ENCODE measurements at places on chromosomes 6 and 20.
A peak's percentile ranks its signal among the peaks of the same experiment; 100 is the strongest.

GRCh38 chr6:106168097-106168888 is 82.2 kb downstream of the PRDM1 start:
- no peak for DNase-seq

DNA sequence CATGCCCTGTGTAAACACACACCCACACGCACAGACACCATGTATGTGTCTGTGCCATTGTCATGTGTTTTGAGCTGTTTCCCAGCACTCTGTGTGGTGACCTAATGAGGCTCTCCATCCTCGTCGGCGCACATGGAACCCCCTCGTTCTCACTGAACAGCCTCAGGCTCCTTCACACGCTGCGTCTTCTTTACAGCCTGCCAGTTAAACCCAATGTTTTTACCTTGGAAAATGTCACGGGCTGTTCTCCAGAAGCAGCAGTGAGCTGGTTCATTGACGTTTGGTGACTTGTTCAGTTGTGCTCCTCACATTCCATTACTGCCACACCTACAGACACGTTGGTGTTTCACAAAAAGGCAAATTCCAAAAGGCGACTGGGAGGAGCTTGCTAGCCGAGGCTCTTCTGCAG is 201.0 kb upstream of the FOXQ1 start:
- peak; percentile 47 for DNase-seq

GRCh38 chr6:83096791-83097190 is 29.3 kb downstream of the DOP1A start:
- peak; percentile 57 for DNase-seq

- no peak for DNase-seq
Observed at GRCh38 chr6:170542031-170542719, 10.9 kb downstream of the PSMB1 start.
